ENCODE measurements at places on chromosomes 4 and X.

- DNase-seq = no peak
These were observed 16.2 kb downstream of the ZFYVE28 start for GRCh38 chr4:2402048-2402842.

GRCh38 chr4:120942776-120943175, 20.2 kb upstream of the PRDM5 start:
- no peak for DNase-seq

DNA sequence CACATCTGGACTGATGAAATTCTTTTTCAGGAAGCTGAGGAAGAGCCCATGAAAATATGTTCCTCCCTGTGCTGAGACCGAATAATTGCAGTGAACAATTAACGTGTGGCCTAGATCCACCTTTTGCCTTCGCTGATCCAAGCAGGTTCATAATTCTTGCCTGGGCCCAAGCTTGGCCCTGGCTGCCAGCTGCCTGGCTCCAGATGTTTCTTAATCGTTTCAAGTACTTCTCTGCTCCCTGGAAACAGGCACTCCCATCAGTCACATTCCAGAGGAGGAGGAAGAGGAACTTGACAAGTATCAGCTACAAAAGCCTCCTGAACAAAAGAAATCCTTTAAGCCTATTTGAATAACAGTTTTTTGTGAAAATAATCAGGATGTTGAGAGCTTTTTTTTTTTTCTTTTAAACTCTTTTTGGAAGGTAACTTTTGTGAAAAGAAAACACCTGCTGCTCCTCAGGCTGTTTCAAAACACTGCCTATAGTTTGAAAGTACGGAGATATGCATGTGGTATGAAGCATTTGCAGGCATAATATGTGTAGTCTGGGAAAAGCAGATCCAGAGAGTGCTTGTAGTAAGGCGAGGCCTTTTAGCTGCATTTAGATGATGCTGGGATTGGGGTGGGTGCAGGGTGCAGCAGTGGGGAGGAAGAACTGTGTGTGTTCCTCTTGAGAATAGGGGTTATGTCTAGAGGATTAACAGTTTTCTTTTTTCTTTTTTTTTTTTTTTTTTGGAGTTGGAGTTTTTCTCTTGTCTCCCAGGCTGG, 154.4 kb downstream of the PTTG2 start:
- DNase-seq = no peak

DNA sequence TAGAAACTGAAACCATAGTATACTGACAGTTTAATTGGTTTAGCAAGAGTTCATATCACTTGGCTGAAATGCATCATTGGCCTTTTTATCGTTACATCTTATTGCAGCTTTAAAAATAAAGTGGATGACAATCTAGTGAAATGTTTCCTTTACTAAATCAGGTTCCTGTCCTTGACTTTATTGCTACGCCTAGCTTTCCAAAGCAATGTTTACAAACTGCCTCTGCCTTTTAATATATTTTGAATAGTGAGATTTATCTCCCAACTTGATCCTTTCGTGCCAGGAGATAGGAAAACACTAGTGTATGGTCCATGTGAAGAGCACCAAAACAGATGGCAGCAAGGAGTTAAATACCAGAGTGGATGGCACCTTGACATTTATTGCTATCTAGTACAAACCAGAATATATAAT, 67.0 kb downstream of the GPC3 start:
- DNase-seq = no peak

DNA sequence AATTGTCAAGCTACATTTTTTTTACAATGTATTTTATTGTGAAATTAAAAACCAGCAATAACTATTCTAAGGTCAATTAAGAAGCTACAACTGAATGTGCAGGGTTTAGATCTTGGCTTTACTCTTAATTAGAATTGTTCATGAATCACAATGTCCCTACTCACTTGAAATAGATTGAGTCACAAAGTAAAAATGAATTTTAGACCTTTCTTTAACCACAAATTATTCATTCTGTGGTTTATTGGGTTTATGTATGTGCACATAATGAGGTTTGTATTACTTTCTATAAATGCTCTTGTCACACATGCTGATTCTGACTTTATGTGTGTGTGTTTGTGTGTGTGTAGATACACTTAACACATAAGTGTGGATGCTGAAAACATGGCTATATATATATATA, 647.0 kb upstream of the AADAT start:
- no peak for DNase-seq

DNA sequence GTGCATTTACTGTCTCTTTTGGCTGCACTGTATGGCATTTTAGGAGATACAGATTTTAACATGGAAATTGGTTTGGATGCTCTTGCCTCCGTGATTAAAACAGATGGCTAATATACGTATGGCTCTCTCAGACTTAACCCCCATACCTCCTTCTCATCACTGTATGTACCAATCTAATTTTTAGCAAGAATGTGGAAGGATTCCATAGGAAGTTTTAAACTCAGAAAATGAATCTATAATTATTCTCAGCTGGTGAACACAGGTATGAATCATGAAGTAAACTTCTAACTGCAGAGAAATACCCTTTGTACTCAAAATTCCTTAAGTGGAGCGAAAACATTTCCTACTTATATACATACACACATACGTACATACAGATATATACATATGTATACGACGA, 210.5 kb upstream of the NEIL3 start:
- no peak for DNase-seq

DNA sequence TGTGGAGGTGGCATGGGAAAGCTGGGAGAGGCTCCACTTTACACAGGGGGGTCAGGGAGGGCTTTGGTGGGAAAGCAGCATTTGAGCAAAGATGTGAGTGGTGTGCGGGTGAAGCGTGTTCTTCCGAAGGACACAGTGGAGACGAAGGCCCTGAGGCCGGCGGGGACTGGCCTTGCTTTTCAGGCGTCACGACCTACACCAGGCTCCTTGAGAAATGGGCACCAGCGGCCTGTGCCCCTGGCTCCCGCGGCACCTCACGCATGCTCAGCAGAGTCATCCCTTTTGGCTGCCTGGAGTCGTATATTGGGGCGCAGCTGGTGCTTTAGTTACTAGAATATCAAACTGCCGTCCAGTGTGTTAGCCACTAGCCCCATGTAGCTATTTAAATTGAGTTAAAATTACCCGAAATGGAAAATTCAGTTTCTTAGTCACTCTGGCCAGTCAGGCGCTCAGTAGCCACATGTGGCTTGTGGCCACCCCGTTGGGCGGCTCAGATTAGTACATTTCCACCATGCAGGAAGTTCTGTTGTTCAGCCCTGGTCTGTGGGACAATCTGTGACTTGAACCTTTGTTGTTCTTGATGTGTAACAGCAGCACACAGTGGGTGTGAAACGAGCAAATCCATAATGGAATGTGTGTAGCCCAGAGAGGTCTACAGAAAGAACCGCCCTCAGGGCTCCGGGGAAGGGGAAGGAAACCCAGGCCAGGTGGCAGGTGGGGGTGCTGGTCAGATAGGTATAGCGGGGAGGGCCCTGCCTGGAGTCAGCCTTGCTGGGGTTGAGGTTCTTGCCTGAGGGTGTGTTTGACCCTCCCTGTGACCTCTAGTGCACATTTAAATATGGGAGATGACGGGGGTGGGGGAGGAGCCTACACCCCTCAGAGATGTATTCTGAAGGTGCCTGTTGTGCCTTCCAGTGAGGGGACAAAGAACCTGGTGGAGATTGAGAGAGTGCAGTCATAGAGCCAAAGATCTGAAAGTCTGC, 30.4 kb downstream of the TBC1D14 start:
- no peak for DNase-seq

DNA sequence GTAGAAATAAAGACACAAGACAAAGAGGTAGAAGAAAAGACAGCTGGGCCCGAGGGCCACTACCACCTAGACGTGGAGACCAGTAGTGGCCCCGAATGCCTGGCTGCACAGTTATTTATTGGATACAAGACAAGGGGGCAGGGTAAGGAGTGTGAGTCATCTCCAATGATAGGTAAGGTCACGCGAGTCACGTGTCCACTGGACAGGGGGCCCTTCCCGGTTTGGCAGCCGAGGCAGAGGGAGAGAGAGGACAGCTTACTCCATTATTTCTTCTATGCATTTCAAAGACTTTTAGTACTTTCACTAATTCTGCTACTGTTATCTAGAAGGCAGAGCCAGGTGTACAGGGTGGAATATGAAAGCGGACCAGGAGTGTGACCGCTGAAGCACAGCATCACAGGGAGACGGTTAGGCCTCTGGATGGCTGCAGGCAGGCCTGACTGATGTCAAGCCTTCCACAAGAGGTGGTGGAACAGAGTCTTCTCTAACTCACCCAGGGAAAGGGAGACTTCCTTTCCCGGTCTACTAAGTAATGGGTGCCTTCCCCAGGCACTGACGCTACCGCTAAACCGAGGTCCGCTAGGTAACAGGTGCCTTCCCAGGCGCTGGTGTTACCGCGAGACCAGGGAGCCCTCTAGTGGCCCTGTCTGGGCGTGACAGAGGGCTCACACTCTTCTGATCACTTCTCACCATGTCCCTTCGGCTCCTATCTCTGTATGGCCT, 44.9 kb downstream of the ZBTB49 start:
- no peak for DNase-seq

- no peak for DNase-seq
These were observed 50.0 kb downstream of the CLCN5 start for GRCh38 chrX:49972328-49972860.

- no peak for DNase-seq
These were observed 1697.1 kb downstream of the STIM2 start for GRCh38 chr4:28557755-28558154.

GRCh38 chrX:105973387-105973739, 65.2 kb downstream of the SERPINA7 start:
- DNase-seq = no peak

DNA sequence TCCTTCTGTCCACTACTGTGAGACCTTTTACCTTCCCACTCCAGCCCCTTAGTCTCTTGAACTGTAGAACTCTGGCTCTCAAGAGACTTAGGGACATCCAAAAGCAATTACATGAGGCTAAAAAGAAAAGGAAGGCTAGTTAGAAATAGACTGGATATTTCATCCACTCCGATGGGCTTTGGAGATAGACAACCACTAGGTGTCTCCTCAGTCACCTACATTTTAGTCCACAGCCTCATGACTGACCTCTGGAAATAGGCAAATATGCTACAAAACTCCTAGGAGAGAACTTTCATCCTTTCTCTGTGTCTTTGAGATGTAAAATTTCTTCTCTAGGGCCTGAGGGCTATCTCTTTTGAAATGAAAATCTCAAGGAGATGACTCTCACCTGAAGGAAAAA, 45.1 kb upstream of the LAMP2 start:
- DNase-seq = no peak

GRCh38 chr4:176668324-176668723, 124.4 kb downstream of the VEGFC start:
- DNase-seq = no peak

GRCh38 chr4:109495514-109495913, 61.9 kb downstream of the SEC24B start:
- no peak for DNase-seq

- DNase-seq = no peak
These were observed 32.4 kb upstream of the PGM2 start for GRCh38 chr4:37794056-37794455.

DNA sequence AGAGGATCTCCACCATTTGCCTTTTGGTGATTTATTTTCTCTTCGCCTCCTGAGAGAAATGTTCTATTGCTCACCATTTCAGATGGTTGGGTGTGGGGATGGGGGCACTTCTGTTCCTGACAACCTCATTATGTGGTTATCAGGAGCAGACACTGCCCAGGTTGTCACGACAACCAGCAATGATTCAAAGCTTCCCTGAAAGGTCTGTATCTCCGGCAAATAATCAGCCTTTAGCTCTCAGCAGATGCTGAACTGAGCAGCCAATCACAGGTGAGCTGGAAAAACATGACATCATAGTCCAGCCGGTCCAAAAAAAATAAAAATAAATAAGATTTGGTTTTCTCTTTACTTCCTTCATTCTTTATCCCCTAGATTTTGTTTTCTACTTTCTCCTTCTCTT, 5.5 kb upstream of the PAK3 start:
- DNase-seq = no peak

- no peak for DNase-seq
These were observed 639.6 kb downstream of the IQCM start for GRCh38 chr4:149176039-149176438.

- no peak for DNase-seq
These were observed 108.7 kb downstream of the CORIN start for GRCh38 chr4:47729131-47729680.

DNA sequence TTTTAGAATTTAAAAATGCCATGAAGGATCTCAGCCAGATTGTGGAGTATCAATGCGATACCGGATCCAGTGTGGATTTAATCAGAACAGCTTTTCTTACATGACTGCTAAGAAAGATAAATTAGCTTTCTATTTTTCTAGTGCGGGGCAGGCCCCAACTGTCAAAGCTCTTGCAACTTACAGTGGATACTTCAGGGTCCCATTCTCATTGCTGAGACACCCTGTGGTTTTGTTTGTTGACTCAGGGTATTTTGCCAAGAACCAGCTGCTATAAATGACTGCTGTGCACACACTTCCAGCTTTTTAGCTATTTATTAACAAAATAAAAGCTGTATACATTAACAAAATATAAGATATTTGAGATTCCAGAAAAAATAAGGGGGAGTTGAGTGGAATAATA, 166.4 kb downstream of the DCLK2 start:
- peak; percentile 11 for DNase-seq

DNA sequence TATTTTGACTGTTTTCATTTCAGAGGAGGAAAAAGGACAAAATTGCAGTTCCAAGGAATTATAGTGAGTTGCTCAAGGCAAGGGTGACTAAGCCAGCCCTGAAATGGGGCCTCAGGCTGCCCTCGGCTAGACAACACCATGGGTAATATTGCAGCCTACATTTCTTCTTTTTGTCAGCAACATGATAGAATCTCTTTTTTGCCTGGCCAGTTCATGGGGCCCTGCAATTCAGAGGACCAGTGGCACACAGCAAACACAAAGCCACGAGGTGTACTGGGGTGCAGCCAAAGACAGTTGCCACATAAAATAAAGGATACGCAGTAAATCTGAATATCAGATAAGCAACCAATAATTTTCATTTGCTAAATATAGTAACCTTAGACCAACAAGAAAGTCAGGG, 41.8 kb downstream of the RBM47 start:
- no peak for DNase-seq

DNA sequence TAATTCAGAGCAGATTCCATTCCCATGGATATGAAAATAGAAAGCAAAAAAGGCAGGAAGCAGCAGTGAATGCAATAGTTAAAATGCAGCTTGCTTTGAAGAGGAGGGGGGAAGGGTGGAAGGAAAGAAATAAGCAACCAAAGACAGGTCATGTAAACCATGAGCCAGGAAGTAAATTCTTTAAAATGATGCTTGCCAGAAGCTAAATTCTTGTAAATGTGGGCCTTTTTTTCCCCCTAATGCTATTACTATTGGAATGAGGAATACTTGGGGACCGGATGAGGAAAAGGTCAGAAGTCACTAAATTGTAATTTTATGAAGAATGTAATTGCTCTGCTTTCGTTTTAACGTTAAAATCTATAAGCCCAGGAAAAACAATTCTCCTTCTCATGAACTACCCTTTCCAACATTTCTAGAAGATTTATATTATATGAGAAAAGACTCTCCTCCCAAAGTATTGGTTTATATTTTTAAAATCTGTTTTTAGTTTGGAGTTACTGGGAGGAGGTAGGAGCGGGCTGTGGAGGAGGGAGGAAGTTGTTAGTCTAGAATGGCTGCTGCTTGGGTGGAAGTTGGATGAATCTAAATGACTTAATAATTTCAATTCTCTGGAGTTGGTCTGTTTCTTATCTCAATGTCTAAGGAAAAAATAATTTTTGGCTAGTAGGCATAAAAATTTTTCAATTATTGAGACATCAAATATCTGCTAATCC, 77.6 kb upstream of the PCDH18 start:
- DNase-seq = no peak

- DNase-seq = no peak
These were observed 16.3 kb upstream of the NEUROG2 start for GRCh38 chr4:112532267-112532666.

- DNase-seq = no peak
These were observed 88.3 kb downstream of the OPHN1 start for GRCh38 chrX:68345025-68345424.

GRCh38 chr4:113540859-113541258, 220.7 kb downstream of the CAMK2D start:
- no peak for DNase-seq
